Astrocyte (in vitro differentiated cells and primary cell): ENCODE measurements at places on chromosomes 5 and 9.

DNA sequence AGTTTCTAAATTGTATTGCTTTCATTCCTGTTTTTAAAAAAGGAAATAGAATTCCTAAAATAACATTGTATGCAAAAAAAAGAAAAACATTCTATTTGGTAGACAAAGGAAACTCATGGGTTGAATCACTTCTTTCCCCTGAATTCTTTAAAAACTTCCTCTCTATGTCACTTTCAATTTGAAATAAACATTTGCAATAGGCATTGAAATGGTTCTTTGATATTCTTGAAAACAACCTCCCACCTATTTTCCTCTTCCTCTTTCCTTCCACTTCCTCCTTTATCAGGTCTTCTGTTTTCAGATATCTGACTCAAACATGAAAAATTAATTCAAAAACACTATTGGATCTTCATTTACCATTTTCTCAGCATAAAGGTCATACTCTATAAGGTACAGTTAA is 442.0 kb upstream of the MEF2C start:
- DNase-seq, result no peak

GRCh38 chr9:1881708-1882295 is 133.3 kb upstream of the SMARCA2 start:
- DNase-seq, result no peak

- no peak for DNase-seq
These were observed 1.9 kb upstream of the HINT2 start for GRCh38 chr9:35816708-35817107.

DNA sequence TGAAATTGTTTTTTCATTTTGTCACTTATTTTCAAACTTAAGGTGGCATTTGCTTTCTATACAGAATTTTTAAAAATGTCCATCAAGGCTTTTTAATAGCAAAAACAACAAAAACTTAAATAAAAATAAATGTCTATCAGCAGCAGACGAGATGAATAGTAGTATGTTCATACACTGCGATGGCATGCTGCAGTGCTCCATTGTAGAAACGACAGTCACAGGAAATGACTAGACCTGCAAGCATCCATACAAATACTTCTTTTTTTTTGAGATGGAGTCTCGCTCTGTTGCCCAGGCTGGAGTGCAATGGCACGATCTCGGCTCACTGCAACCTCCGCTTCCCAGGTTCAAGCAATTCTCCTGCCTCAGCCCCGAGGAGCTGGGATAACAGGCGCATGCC is 41.4 kb downstream of the COL23A1 start:
- no peak for DNase-seq

- peak; percentile 11 for DNase-seq
These were observed 13.8 kb downstream of the MACIR start for GRCh38 chr5:103272377-103272776.

GRCh38 chr5:83077662-83078261 is 415 bp downstream of the XRCC4 start:
- peak; percentile 41 for DNase-seq

- no peak for DNase-seq
These were observed 112.4 kb downstream of the ACER2 start for GRCh38 chr9:19521205-19521604.

- no peak for DNase-seq
These were observed 23.3 kb downstream of the CCNH start for GRCh38 chr5:87389296-87390034.

GRCh38 chr5:98016771-98017170 is 756.7 kb upstream of the RGMB start:
- peak; percentile 3 for DNase-seq

GRCh38 chr9:136312436-136312835 is 8.5 kb upstream of the CCDC187 start:
- DNase-seq, result no peak

DNA sequence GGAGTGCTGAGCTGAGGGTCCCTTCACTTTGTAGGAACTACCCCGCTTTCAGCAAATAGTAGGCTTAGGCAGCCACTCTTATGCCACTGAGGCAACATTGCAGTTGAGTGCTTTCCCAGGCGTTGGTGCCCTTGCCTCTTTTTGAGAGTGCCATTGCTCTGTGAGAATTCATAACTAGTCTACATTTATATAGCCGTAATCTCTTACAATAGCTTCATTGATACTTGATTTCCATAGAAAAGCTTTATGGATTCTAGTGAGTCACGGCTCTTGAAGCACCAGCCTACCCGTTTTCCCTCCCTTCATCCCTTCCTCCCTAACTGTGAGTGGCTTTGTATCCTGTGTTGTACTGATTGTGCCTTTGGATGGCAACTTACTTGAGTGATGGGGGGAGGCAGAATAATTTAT is 283.9 kb downstream of the AOPEP start:
- DNase-seq, result no peak

DNA sequence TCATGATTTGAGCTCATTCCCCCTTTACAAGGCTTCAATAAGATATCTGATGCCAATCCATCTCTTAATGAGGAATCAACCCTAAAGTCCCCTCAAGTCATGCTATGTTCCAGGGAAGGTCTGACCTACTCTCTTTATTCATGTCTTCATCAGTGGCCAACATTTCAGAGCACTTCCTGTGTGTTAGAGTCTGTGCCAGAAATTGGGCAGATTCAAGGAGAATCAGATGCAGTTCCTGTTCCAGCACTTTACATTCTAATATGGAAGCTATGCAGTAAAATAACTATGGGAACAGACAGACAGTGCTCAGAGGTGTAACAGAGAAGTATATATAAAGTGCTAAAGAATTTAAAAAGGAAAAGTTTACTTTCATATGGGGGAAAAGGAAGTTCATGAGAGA is 193.4 kb upstream of the NR4A3 start:
- DNase-seq, result no peak

- DNase-seq, result no peak
These were observed 243.4 kb upstream of the RPS23 start for GRCh38 chr5:82521431-82522051.

GRCh38 chr5:60007729-60008128 is 114.2 kb upstream of the PDE4D start:
- DNase-seq, result no peak

- no peak for DNase-seq
These were observed 18.6 kb upstream of the OLFM1 start for GRCh38 chr9:135068776-135069415.

DNA sequence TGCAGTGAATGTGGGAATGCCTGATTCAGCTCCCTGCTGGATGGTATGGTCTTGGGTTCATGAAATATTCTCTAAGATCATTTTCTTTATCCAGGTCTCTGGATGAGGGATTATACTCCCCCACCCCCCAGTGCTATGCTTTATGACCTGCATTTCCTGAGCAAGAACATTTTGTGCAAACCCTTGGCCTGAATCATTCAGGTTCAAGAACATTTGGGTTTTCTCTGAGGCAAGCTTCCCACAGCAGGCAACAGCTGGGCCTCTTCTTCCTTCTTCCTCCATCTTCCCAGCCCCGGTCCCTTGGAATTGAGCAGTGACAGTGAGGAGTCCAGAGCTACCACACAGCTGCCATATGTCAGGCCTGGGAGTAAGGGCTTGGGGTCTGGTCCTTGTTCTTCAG is 58.6 kb upstream of the TNFSF15 start:
- DNase-seq, result no peak

DNA sequence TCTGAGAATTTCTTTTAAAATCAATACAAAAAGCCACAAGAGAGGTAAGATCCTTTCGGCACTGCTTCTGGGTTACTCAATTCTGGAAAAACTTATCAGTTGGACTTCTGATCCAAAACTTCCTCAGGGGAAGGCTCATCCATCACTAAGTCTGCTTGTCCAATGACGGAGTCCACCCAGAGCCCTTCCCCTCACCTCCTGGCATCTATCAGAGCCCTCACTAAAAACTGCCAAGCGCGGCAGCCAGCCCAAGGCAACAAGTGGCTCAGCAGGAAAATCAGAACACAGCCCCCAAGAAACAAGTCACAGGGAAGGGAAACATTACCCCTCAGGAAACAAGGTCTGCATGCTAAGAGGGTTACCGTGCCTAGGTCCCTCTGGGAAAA is 869 bp upstream of the ESM1 start:
- DNase-seq, result peak; percentile 39

- DNase-seq, result no peak
These were observed 400 bp downstream of the KDM4C start for GRCh38 chr9:6758248-6758497.

DNA sequence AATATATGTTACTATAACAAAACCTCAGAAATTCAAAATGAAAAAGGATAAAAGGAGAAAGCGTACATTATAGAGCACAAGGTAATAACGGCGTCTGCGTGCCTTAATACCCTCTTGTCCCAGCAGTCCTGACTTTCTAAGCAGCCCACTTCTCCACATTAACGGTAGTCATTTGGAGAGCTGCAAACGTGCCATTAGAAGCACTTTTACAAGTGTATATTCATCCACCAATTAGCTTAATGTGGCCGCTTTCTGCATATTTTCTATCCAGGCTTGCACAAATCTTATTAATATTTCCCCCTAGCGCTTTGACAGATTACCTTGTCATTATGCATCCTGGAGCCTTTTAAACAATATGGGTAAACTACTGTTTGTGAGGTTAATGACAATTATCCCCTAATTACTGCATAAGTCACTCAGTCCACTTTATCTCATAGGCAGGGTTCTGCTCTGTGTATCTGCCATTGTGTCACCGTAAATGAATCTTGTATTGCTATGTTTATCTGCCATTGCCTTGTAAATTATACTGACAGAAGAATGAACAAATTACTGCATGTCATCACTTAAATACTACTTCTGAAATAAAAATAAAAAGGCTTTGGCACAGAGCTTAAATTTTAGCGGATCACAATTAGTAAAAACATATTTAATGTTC is 421.3 kb downstream of the BNC2 start:
- DNase-seq, result no peak

GRCh38 chr5:106331415-106331814 is 1339.3 kb downstream of the EFNA5 start:
- peak; percentile 91 for DNase-seq

DNA sequence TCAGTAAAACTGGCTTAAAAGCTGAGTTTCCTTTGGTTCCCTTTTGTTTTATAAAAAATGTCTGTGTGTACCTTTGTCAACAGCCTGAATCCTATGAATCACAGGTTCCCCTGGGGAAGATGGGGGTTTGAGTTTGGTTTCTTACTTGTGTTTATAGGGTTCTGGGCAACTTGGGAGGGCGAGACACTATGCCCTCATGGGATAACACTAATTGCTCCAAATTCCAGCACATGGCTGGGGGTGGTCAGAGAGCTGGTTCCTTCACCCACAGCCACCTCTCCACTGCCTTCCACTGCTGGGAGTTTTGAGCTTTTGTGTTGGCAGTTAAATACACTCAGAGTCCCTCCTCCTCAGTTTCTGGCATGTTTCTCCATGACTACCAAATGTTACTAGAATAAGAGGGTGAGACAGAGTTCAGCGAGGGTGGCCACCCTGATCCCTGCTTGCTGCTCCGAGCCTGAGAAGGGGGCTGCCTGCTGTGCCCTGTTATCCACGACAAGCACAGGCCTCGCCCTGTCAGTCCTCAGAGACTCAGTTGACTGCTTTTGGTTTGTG is 83.0 kb upstream of the EPB41L4B start:
- no peak for DNase-seq

GRCh38 chr9:108707120-108707519 is 148.7 kb downstream of the ACTL7B start:
- DNase-seq, result no peak

GRCh38 chr5:171444582-171444981 is 25.1 kb downstream of the FGF18 start:
- DNase-seq, result peak; percentile 83

- peak; percentile 50 for DNase-seq
These were observed 18.4 kb upstream of the F2RL2 start for GRCh38 chr5:76641514-76642120.

- no peak for DNase-seq
These were observed 22.6 kb downstream of the PIP5K1B start for GRCh38 chr9:68727636-68728035.

DNA sequence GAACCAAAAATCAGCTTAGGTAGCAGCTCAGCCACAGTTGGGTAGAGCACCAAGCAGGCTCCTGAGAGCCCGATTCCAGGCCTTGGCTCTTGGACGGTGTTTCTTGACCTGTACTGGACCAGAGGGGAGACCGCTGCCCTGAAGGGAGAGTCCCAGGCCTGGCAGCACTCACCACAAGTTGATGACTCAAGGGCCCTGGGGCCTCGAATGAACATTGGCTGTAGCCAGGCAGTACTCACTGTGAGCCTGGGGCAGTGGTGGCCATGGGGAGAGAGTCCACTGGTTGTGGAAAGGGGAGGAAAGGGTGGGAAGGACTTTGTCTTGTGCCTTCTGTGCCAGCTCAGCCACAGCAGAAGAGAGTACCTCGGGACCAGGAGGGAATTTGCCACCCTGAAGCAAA is 166.1 kb downstream of the EDIL3 start:
- DNase-seq, result peak; percentile 20

DNA sequence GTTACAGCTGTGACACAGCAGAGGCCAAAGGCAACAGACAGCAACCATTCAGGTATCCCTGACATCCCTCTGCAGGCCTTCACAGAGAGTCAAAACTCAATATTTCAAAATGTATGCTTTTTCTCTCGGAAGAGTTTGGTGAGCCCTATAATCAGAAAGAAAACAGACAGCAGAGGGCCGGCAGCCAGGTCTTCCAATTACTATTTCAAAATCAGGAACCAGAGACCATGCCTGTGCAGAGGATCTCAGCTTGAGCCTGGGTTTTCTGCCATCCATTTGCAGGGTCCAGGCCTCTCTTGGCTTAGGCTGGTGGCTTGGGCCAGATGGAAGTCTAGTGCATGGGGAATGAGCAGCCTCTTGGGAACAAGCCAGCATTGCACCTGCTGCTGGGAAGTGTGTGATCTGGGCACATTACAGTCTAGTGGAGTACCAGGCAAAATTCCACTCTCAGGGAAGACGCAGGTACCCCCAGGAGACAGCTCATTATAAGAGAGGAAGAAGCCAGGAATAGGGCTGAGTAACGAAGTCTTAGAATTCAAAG is 231.3 kb downstream of the ENC1 start:
- no peak for DNase-seq
